ENCODE measurements at places on chromosomes 2 and 18.

DNA sequence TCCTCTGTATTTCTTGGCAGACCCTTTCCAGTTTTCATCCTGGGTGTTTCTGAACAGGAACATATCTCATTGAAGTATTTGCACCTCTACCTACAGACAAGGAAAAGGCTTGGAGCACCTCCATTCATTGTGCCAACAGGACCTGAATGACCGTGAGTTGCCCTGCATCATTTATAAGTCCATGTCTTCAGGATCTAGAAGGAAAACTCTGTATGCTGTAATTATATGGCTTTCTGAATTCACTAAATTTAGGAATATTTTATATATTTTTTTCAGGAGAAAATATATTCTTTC is 402.3 kb upstream of the SLC14A2 start:
- DNase-seq = no peak

DNA sequence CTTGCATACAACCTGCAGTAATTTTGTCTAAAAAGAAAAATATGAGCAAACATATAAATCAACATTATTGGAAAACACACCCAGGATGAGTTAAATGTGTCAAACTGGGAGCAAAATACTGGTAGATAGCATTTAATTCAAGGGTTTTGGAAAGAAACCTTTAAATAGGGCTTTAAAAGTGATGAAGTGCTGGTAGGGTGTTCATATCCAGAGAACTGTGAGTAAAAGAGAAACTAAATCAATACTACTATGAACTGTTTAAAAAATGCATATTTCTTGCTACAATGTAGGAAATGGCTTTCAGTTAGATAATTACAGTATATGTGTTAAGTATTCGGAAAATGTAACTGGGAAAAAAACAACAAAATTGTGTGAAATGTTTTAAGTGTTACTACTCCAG is 117.8 kb downstream of the ATAD2B start:
- DNase-seq = no peak

GRCh38 chr2:43081131-43081765 is 145.2 kb downstream of the ZFP36L2 start:
- DNase-seq = no peak

GRCh38 chr2:15174567-15174966 is 386.6 kb downstream of the NBAS start:
- no peak for DNase-seq

All from glutamatergic neuron (in vitro differentiated cells).